Endothelial cell (in vitro differentiated cells): ENCODE measurements at places on chromosomes 4 and X. TPM values are rescaled to one million over a fixed set of nuclear protein-coding genes. Genes with fewer than 3 reads are reported as not detected.
A peak's percentile ranks its signal among the peaks of the same experiment; 100 is the strongest.

GRCh38 chr4:102586002-102586643, 85.0 kb downstream of the NFKB1 start:
- no peak for DNase-seq

The TRPC3 gene
- 3.0 TPM for total RNA-seq

- no peak for DNase-seq
These were observed 86.6 kb downstream of the SORCS2 start for GRCh38 chr4:7278981-7279380.

GRCh38 chr4:83810428-83810827, 274.5 kb downstream of the GPAT3 start:
- no peak for DNase-seq

The GNRHR gene
- total RNA-seq, result not detected

DNA sequence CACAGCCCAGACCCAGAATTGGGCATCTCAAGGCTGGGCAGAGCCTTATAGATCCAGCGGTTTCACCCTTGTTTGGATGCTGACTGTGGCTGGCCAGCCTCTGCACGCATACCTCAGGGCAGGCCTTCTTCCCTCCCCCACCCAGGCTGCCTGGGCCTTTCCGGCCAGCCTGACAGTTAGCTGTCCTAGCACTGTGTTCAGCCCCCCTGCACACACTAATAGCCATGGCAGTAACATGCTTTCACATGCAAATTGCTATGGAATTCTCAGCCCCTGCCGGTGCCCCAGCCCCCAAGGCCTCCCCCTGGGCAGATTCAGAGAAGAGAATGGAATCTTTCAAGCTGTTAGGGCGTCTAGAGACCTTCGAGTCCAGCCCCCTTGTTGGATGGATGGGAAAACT, 17.7 kb downstream of the EFNB1 start:
- DNase-seq, result no peak

DNA sequence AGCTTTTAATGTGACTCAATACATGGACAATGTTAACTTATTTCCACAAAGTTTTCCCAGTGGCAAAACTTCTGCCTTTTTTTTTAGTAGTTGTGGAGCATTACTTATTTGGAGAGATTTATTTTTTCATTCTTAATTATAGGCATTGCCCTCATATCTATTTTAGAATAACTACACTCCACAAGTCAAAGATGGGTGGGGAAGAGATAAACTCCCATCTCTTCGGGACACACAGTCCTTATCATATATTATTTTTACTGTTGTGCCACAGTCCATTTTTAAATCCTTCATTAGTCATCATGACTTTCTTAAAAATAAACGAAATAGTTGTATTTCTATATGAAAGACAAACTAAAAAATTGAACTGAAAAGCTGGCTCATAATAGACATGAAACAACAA, 1.2 kb downstream of the DMD start:
- no peak for DNase-seq

- peak; percentile 19 for DNase-seq
These were observed 721 bp upstream of the MAOA start for GRCh38 chrX:43655151-43656004.

The TET2 gene
- 11.4 TPM for total RNA-seq

DNA sequence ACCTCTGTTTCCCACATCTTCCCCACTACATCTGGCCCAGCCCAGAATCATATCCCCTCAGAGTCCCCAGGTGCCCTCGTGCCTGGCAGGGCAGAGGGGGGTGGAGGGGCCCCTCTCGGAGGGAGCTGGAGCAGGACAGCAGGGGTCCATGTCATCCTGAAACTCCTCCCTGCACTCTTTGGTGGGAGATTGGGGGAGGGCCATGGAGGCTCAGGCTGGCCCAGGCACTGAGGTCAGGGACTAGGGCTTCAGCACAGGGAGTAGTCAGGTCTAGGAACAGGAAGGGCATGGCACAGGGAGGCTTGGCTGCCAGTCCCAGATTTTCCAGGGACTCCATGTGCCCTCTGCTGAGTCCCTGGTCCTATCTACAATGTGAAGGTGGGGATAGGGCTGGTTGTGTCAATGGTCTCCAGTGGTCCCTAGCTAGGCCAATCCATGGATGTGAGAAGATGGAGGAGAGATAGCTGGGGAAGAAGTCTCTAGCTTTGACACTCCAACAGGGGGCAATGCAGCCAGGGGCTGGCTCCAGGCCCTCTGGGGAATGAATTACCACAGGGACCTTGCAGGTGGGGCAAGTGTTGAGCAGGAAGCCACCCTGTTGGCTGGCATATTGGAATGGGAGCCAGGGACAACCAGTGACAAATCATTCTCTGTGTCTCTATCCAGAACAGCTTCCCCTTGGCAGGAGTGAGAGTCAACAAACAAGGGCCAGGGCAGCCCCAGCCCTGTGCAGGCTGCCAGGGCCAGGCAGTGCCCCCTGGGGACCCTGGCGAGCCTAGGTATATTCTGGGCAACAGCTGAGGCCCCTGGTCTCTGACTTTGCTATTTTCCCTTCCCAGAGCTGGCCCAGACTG, 154.4 kb downstream of the EFNB1 start:
- no peak for DNase-seq

The GPR50 gene
- 1.1 TPM for total RNA-seq

The MAGEA10 gene
- total RNA-seq, result not detected

DNA sequence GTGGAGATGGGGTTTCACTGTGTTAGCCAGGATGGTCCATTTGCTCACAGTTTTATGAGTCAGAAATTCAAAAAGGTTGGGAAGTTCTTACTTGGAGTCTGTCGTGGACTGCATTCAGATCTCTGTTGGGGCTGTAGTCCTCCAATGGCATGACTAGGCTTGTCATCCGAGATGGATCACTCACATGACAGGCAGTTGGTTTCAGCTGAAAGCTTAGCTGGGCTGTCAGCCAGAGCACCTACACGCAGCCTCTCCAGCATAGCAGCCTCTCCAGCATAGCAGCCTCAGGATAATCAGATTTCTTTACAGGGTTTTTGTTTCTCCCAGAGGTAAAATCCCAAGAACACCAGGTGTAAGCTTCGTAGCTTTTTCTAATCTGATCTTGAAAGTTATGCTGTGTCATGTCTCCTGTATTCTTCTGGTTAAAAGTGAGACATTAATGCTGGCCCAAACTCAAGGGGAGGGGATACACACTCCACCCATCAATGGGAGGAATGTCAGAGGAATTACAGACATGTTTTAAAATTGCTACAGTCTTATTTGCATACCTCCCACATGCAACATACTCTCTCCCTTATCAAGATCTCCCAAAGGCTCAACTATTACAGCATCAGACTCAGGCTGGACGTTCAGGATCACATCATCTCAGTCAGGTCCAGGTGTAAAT, 31.6 kb upstream of the SOD3 start:
- no peak for DNase-seq

DNA sequence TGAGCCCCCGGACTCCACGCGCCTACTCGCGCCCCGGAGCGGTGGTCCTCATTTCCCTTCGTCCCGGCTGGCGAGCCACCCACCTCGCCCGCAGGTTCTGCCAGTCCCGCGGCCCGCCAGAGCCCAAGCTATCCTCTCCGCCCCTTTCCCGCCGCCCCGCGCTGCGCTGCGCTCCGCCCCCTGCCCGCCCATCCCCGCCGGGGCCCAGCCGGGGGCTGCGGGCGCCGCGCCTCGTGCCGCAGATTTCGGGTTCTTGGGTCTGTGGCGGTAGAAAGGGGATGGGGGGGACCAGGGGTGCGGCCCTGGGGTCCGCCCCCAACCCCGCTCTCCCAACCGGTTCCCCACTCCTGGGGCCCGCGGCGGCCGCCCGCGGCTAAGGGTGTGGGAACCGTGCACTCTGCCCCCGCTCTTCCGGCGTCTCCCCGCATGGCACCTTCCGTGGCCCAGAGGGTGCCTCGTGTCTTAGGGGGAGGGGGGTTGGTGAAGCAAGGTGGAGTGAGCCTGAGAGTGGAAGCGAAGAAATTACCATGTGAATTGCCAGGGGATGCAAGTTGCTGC, 650.8 kb upstream of the DIPK2B start:
- DNase-seq, result peak; percentile 28

The ARSJ gene
- 11.2 TPM for total RNA-seq

GRCh38 chr4:13733817-13734216, 106.3 kb upstream of the BOD1L1 start:
- no peak for DNase-seq

- DNase-seq, result no peak
These were observed 5.1 kb downstream of the PPP1R2C start for GRCh38 chrX:42772874-42773273.

The NAA11 gene
- not detected for total RNA-seq

GRCh38 chr4:142043509-142043908, 407.1 kb downstream of the IL15 start:
- DNase-seq, result no peak

- DNase-seq, result no peak
These were observed 12.1 kb downstream of the GPRIN3 start for GRCh38 chr4:89295415-89295927.

GRCh38 chrX:24375600-24376131, 15.2 kb downstream of the SUPT20HL1 start:
- no peak for DNase-seq

DNA sequence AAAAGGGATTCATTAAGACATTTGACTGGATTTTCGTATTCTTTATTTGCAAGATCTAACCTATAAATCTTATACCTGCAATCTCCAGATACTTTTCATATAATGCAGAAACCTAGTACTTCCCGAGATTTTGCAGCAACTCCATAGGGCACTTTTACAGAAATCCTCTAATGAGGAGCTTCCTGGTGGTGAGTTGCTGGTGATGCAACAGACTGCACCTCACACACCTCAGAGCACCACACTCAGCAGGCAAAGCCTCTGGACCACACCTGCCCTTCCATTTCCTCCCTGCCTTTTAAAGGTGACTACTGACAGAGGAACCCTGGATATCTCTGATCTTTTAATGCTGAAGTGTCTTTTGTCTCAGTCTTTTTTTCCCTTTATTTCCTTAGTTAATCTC, 289.4 kb downstream of the TRAM1L1 start:
- no peak for DNase-seq

- DNase-seq, result no peak
These were observed 937.6 kb upstream of the SLIT2 start for GRCh38 chr4:19314116-19314515.

The TLR6 gene
- total RNA-seq, result 0.85 TPM

The CPEB2 gene
- total RNA-seq, result 14.9 TPM
